ENCODE measurements at places on chromosomes 16 and 17.

DNA sequence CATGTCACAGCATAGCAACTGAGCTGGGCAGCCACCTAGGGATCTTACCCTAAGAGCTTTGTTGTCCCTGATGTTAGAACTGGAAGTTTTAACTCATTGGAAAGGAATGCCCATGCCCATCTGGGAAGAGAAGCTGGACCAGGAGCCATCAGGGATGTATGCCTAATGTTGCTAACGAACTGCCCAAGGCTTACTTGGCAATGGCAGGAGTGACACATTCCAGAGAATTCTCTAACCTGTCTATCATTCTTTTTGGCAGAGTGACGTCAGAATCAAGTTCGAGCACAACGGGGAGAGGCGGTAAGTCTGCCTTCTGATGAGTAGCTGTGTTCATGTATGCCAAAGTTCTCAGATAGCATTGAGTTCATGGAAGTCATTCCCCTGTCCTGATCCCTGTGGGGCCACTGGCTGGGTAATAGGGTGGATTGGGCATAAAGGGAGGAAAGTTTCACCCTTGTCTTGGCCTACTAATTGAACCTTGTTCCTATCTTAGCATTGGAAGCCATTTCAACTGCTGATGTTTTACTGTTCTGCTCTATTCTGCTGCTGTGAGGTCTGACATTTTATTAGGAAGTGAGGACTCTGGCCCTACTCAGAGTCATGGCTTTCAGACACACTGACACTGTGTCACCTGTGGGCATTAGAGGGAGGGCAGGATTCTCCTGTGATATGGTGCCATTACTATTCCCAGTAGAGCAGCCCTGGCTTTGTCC lies 23.7 kb downstream of the MAP3K3 start:
- no peak for DNase-seq

GRCh38 chr16:56919099-56919800 lies 12.7 kb upstream of the HERPUD1 start:
- no peak for DNase-seq

- no peak for DNase-seq
Observed at GRCh38 chr17:17304521-17304985, 1.4 kb downstream of the NT5M start.

- DNase-seq, result no peak
Observed at GRCh38 chr17:45828171-45828570, 16.5 kb upstream of the SPPL2C start.

GRCh38 chr16:81112453-81112852 lies 16.3 kb upstream of the GCSH start:
- DNase-seq, result no peak

Data from tibial artery (tissue), 4 donors.